HT-29 (cell line): ENCODE measurements at places on chromosomes 5 and 9.

DNA sequence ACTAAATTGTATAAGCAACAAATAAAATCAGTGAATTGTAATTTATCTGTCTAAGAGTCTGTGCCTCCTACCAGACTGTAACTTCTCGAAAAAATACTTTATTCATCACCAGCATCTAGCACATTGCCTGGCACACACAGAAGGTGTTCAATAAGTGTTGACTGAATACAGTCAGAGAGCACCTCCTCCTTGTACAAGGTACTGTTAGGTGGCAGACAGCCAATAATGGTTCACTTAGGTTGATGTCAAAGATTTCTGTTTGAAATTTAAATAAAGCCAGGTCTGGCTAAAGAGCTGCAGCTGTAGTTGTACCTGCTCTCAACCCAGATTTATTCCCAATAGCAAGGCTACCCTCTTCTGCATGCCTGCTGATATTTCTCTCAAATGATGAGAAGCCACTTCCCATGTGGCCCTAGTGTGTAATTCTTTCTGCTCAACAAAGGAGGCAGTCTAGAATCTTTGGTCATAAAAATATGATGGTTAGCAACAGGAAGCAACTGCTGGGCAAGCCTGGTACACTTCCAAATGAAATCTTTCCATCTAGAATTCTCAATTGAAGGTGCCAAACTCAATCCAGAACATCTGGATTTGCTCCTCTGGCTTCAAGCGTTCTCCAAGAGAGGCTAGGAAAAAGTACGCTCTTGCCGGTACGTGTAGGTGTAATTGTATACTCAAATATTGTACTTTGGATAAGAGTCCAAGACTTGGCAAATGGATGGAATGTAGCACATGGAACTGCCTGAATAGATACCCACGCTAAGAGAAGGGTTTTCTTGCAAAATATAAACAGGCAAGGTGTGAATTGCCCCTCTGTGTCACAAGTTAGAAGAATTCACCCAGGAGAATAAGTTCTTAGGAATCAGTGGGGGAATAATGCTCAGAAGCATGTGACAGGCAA lies 95.6 kb downstream of the NR6A1 start:
- DNase-seq: no peak

GRCh38 chr5:95901676-95902627 lies 59.7 kb downstream of the ELL2 start:
- DNase-seq: no peak

GRCh38 chr9:38018958-38019602 lies 49.9 kb downstream of the SHB start:
- DNase-seq: peak; percentile 52

DNA sequence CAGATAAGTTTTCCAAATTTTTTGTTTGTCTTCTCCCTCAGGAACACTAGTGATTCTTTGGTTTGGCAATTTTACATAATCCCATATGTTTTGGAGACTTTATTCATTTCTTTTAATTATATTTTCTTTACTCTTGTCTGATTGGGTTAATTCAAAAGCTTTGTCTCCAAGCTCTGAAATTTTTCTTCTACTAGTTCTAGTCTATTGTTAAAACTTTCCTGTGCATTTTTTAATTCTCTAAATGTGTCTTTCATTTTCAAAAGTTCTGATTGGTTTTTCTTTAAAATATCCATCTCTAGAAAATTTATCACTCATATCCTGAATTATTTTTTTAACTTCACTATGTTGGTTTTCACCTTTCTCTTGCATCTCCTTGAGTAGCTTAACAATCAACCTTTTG lies 92.2 kb downstream of the INVS start:
- no peak for DNase-seq

DNA sequence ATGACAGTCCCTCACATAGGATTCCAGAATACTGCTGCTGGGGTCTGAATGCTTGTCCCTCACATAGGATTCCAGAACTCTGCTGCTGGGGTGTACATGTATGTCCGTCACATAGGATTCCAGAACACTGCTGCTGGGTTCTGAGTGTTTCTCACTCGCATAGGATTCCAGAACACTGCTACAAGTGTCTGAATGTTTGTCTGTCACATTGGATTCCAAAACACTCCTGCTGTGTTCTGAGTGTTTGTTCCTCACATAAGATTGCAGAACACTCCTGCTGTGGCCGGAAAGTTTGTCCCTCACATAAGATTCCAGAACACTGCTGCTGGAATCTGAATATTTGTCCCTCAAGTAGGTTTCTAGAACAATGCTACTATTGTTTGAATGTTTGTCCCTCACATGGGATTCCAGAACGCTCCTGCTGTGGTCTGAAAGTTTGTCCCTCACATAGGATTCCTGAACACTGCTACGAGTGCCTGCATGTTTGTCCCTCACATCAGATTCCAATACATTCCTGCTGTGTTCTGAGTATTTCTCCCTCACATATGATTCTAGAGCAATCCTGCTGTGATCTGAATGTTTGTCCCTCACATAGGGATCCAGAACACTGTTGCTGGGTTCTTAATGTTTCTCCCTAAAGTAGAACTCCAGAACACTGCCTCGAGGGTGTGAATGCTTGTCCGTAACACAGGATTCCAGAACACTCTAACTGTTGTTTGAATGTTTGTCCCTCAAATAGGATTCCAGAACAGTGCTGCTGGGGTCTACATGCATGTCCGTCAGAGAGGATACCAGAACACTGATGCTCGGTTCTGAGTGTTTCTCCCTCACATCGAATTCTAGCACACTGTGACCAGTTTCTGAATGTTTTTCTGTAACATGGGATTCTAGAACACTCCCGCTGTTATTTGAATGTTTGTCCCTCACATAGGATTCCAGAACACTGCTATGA lies 200.4 kb downstream of the FOXD4L6 start:
- DNase-seq: no peak

GRCh38 chr9:73162987-73163768 lies 11.5 kb downstream of the ANXA1 start:
- DNase-seq: peak; percentile 38

GRCh38 chr5:148949841-148950470 lies 112.9 kb downstream of the SH3TC2 start:
- DNase-seq: no peak

DNA sequence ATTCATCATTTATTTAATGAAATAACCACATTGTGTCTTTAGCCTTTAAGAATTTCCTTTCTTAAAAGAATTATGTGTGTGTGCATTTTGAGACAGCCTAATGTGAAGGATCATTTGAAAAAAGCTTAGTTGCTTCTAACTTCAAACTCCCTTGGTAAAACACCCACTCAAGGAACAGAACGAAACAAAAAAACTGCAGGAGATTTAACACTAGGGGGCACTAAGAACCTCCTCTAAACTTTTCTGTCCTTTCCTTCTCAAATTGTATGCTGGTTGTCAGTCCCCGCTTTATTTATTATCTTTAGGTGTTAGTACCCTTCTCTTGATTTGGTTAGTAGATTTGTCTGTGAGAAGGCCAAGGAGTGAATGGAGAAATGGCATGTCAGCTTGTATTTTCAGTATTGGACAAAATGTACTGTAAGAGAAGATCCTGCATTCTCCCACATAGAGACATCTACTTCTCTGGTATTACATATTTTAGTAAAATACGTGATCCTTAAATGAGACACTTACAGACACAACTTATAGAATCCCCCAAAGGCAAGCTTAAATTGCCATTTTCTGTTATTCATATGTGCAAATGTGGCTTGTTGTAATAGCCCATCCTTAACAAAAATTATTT lies 229.7 kb downstream of the MRPS30 start:
- peak; percentile 91 for DNase-seq
